ENCODE measurements at places on chromosomes 2 and 18.
A peak's percentile ranks its signal among the peaks of the same experiment; 100 is the strongest.

GRCh38 chr2:50315336-50315735, 716.6 kb downstream of the NRXN1 start:
- no peak for DNase-seq

GRCh38 chr2:105144152-105144940, 97.2 kb upstream of the GPR45 start:
- peak; percentile 7 for DNase-seq

- DNase-seq: no peak
Measured at GRCh38 chr2:13353083-13353482, 636.3 kb downstream of the TRIB2 start.

GRCh38 chr2:33727361-33728032, 128.4 kb upstream of the FAM98A start:
- DNase-seq: no peak
